ENCODE measurements at places on chromosomes 7 and 10. TPM values are rescaled to one million over a fixed set of nuclear protein-coding genes. Genes with fewer than 3 reads are reported as not detected.

Gene TRIM74
- total RNA-seq, result 0.55 TPM

Gene MCM10
- total RNA-seq, result 22.3 TPM

Gene NUPR2
- total RNA-seq, result not detected

Gene CRHR2
- total RNA-seq, result 0.06 TPM

Gene H2BK1
- total RNA-seq, result not detected

Gene AOC1
- total RNA-seq, result 0.06 TPM

Gene TUBB8
- 0.22 TPM for total RNA-seq

Gene MAGI2
- total RNA-seq, result 0.48 TPM

Gene VSTM4
- total RNA-seq, result 0.39 TPM

Gene SMARCD3
- total RNA-seq, result 9.9 TPM

Gene UBTD1
- 20.3 TPM for total RNA-seq

Gene ZNF365
- total RNA-seq, result 1.0 TPM

Gene PON1
- total RNA-seq, result 1.3 TPM

Gene ELFN1
- 0.37 TPM for total RNA-seq

Gene LOXL4
- 1.5 TPM for total RNA-seq

Gene IRF5
- 17.8 TPM for total RNA-seq

Gene SEMA3D
- 0.01 TPM for total RNA-seq

Gene SCART1
- 0.22 TPM for total RNA-seq

Gene DNAH11
- total RNA-seq, result 0.63 TPM

Gene KIAA1217
- total RNA-seq, result 1.5 TPM

Gene SPDYE5
- not detected for total RNA-seq

All from A549 treated with Hydrocortisone at 1 μM for 4 hours (cell line).